D341Med (cell line): ENCODE measurements at places on chromosomes 4 and X.

DNA sequence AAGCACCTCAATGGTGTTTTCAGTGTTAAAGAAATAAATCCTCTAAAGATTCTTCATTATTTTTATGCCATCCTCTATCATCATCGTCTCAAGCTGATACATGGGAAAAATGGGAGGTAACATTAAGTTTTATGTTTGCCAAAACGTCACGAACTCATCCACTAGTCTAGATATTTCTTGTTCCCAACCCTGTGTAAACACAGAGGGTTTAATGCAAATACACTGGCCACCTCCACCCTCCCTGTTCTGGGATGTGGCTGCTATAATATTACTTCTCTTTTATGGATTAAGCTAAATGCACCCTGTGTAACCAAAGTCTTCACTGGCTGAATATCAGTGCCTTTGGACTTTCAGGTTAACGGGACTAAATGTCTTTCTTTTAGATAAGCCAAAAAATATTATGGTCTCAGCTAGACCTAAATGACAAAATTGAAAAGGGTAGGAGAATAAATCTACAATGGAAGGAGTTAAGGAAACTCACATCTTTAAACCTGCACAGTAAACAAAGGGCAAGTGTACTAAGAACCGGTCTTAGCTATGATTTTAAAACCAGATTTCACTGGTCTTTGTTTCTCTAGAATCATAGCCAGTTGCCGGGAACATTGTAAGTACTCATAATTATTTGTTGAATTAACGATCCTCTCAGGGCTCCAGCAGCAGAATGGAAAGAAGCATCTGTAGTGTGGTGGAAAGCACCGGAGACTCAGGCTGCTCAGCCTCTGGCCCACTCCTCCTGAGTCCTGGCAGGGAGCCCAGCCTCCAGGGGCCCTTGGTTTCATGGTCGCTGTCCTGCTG, 103.5 kb upstream of the NOCT start:
- DNase-seq, result no peak

DNA sequence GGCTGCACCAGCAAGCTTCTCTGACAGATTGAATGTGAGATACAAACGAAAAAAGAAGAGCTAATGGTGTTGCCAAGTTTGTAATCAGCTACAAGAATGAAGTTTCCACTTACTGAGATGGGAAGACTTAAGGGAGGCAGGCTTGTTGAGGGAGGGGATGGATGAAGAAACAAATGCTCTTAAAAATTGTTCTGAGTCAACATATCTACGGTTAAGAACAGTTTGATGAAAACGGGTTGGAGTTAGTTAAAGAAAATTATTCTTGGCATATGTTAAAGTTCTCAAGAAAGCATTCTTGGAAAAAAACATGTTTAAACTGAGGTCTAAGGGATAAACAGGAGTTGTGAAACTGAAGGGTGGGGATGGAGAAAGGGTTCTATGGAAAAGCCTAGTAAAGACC, 816.3 kb upstream of the HS3ST1 start:
- no peak for DNase-seq

GRCh38 chr4:47837094-47837907, 566 bp downstream of the CORIN start:
- peak; percentile 70 for DNase-seq

DNA sequence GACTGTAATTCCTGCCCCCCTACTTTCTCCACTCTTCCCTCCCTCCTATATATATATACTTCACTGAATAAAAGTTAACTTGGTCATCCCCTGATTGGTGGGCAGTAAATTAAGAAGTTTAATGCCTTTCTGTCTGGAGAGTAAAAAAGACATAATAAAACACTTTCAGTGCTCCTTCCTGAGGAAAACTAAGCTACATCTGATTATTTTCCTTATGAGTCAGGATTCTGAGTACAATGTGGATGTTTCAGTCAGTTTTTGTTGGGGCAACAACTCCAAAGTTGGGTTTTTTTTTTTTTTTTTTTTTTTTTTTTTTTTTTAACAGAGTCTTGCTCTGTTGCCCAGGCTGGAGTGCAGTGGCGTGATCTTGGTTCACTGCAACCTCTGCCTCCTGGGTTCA, 22.0 kb upstream of the SUPT20HL2 start:
- DNase-seq, result no peak

DNA sequence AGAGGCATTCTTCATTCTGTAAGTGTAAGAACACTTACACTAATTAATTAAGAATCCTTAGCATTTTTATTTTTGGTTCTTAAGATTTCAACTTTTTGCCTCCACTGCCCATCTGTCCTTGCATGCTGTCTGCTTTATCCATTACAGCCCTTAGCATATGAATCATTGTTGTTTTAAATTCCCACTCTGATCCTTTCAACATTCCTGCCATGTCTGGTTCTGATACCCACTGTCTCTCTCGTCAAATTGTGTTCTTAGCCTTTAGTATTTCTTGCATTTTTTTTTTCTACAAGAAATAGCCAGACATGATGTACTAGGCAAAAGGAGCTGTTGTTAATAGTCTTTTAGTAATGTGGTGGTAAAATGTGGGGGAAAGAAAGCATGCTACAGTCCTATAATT, 1360.0 kb downstream of the TECRL start:
- DNase-seq, result no peak

DNA sequence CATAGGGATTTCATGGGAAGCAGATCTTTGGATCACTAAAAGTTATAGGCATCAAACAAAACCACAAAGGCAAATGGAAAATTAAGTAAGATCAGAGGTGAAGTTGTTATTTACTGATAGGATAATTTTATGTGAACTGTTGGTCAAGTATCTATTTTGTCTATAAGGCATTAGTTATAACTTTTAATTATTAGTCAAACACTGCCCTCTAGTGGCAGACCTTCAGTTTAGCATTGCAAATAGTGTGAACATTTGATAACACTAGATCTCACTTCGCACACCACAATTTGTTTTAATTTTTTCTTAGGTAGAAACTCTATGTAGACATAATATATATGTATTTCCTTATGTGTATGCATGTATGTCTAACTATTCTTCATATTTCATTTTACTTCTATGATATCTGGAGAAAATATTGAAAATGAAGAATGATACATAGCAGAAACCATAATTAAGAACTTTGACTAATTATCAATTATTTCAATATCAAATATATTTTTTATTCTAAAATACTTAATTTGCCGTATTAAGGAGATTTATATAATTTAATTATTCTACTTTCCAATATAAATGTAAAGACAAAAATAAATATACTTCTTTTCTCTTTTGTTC, 214.5 kb upstream of the TACR3 start:
- DNase-seq, result peak; percentile 42

GRCh38 chr4:52612341-52612740, 46.8 kb downstream of the USP46 start:
- no peak for DNase-seq

- DNase-seq, result no peak
Measured at GRCh38 chr4:15636818-15637217, 18.3 kb downstream of the FBXL5 start.

GRCh38 chr4:38656111-38656510, 7.9 kb upstream of the KLF3 start:
- no peak for DNase-seq

DNA sequence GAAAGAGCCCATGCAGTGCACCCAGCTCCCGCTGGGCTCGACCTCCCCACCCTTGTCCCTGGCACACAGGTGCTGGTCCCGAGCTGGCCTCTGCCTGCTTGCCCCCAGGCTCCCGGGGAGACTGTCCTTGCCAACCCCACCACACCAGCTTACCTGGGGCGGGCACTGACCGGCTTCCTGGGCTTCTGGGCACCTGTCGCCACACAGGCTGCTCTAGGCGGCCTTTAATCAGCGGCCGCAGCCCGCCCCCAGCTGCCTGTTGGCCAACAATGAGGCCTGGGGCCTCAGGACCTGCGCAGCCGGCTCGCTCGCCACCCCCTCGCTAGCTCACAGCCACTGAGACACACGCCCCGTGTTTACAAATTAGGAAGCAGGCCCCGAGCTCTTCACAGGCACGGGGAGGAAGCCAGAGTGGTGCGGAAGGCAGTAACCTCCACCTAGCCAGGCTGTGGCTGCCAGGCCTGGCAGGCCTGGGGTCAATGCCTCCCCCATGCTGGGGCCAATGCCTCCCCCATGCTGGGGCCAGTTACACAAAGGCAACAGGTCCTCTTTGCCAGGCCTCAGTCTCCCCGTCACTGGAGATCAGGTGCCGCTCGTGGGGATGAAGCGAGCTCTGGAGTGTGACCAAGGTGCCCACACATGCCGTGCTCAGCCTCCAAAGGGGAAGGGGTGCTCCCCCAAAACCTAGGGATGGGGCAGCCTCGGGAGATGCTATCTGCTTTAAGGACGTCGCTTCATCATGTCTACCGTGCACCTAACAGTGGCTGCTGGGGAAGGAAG, at the start of gene TREX2:
Gene TREX2 (minus strand): TSS at position 201 of the 780 bp plus-strand sequence. CDS start 626 bp downstream, outside the sequence.
- no peak for DNase-seq

- no peak for DNase-seq
Measured at GRCh38 chr4:154064244-154064643, 275.4 kb upstream of the SFRP2 start.

DNA sequence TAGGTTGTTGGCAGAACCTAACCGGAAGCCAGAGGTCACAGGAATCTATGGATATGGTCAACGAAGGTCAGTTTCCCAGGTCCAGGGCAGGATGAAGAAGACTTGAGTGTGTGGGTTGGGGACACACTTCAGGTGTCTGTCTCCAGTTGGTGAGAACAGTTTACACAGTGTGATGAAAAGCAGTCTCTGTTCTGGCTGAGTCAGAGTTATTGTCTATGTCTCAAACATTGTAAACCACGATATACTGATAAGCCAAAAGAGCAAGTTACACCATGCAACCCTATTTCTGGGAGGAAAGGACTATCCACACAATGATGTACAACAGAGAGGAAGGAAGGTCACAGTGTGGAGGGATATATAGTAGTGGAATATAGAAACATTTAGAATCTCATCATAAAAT, 187.1 kb upstream of the C1QTNF7 start:
- DNase-seq, result no peak

GRCh38 chr4:16588651-16589050, 309.8 kb downstream of the LDB2 start:
- DNase-seq, result no peak

- peak; percentile 71 for DNase-seq
Measured at GRCh38 chr4:77308843-77309242, 151.8 kb downstream of the CCNG2 start.

DNA sequence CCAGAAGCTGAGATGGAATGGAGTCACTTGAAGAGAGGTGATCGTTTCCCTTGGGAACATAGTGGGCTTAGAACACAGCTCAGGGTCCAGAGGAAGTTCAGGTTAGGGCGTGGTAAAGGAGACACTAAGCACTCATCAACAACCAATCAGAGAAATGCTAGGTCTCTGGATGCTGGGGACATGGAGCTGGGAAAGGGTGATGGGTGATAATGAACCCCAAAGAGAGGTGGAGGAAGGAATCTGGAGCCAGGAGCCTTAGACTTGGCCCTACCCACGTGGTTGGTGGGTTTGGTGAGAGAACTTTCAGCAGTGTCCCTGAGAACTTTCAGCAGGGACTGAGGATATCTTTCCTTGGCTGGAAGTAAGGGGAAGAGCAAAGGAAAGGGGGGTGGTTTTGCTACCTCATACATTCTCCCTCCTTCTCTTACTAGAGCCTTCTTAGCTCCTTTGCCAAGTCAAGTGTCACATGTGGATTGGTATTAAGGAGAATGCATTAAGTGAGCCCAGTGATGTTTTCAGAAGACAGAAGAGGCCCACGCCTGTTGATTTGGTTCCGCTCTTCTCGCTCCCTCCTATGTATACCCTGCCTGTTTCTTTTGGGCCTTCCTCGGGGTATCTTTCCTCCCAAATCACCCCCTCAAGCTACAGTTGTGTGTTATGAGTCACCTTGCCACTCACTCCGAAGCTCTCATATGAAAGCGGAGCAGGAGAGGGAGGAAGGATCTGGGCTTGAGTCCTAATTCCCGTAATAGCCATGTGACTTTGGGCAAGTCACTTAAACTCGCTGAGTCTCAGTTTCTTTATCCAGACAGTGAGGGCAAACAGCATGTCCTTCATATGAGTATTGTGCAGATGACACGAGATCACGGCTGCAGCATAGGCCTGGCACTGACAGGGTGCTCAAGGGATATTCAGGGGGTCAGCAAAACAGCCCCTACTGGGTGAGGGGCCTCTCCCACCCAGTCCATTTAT, 63.1 kb downstream of the TSC22D3 start:
- DNase-seq, result no peak

- DNase-seq, result no peak
Measured at GRCh38 chr4:137536789-137537561, 4.7 kb upstream of the PCDH18 start.

GRCh38 chr4:40349561-40350198, 14.5 kb downstream of the CHRNA9 start:
- DNase-seq, result no peak

DNA sequence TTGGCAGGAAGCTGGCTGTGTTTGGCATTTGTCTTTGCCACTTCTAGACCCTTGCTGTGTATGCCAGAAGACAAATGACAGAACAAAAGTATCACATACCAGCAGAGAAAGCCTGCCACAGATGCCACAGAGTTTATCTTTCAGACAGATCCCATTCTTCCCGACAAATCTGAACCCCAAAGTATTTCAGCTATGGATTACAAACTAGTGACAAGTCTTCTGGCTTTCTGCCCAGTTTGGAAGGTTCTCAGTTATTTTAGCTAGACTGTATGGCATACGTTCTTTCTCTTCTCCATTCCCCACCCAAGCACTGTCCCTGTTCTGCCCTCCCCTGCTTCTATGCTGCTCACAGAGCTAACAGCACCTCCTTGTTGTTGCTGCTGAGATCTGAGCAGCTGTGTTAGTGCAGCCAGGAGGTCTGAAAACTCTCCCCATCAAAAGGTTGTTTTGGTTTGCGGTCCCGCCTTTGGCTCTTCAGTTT, 236.7 kb downstream of the FRAS1 start:
- DNase-seq, result no peak

DNA sequence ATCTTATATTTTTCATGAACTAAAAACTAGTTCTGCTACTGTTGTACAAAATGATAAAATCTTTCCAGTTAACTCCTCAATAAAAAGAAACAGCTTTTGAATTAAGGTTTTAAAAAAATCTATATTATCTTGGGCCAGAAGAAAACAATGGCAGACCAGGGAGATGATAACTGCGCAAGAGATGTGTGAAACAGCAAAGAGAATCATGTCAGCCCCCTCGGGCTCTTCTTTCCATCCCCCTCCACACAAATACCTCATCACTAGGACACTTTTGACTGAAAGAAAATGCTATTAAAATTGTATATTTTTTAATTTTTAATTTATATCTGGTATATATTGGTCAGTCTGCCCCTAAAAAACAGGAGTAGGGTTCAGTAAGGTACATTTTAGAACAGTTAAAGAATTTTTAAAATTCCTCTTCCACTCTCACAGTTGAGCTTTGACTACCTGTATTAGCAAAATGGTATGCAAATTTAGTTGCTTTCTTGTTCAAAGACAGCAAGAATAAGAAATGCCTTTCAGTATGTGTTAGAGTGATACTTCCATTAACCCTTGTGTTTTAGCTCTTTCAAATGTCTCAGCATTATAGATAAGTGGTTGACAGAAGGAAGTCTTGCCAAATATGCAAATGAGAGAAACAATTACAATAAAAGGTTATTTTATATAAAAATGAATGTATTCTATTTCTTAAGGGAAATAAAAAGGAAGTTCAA, 36.4 kb upstream of the LCORL start:
- no peak for DNase-seq

- DNase-seq, result no peak
Measured at GRCh38 chrX:137032341-137032694, 1.5 kb downstream of the GPR101 start.

GRCh38 chrX:15299941-15300851, 15.2 kb downstream of the ASB11 start:
- no peak for DNase-seq
